ENCODE measurements at places on chromosomes 11 and 22. TPM values are rescaled to one million over a fixed set of nuclear protein-coding genes. Genes with fewer than 3 reads are reported as not detected.

- DNase-seq: no peak
These were observed 5.9 kb upstream of the GRAMD4 start for GRCh38 chr22:46614025-46614931.

- no peak for DNase-seq
These were observed 5.5 kb downstream of the DCUN1D5 start for GRCh38 chr11:103086461-103086860.

GRCh38 chr22:49646876-49647275, 180.8 kb downstream of the BRD1 start:
- DNase-seq: no peak

DNA sequence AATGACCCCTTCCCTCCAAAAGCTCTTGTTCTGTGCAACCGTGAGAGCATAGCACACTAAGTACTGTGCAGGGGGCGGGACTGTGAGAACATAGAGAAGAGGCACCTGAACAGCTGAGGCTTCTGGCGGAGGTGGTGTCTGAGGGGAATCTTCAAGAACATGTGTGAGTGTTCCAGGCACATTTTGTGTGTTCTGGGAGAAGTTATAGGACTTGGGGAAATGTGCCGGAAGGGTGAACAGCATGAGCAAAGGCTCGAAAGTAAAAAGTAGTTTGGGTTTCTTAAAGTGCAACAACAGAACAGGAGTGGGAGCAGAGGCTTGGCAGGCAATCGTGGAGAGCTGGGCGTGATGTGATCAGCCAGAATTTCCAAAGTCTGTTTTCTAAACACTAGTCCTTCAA, 12.4 kb upstream of the SYN3 start:
- no peak for DNase-seq

DNA sequence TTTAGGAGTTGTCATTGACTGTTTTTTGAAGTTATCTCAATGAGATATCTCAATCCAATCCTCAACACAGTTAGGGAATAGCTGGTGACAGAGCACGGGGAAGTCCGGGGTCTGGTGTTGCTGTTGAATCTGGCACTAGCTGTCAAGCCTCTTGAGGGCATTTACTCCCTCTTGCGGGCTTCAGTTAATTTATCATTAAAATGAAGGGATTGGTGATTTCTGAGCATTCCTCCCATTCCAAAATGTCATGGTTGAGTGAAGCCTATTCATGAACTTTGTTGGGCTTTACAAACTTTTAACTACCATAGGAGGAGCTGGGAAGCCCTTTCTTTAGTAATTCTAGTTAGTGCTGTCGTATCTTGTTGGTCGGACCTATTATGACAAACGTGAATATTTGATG, 40.2 kb downstream of the UVRAG start:
- no peak for DNase-seq

Gene PTS
- total RNA-seq: 38.7 TPM

Gene XKR3
- total RNA-seq: not detected

Gene DKK3
- 173 TPM for total RNA-seq

Gene DDX25
- 0.32 TPM for total RNA-seq

Gene FOSL1
- not detected for total RNA-seq

Gene MMP12
- total RNA-seq: 3.8 TPM

Gene KRTAP5-10
- total RNA-seq: not detected
